ENCODE measurements at places on chromosomes 1 and 21.

GRCh38 chr1:160549665-160550006 lies 26.6 kb upstream of the SLAMF6 start:
- DNase-seq = no peak

GRCh38 chr1:170657275-170657853 lies 6.6 kb upstream of the PRRX1 start:
- DNase-seq = no peak

- DNase-seq = no peak
Measured at GRCh38 chr1:96825950-96826576, 104.5 kb downstream of the PTBP2 start.

DNA sequence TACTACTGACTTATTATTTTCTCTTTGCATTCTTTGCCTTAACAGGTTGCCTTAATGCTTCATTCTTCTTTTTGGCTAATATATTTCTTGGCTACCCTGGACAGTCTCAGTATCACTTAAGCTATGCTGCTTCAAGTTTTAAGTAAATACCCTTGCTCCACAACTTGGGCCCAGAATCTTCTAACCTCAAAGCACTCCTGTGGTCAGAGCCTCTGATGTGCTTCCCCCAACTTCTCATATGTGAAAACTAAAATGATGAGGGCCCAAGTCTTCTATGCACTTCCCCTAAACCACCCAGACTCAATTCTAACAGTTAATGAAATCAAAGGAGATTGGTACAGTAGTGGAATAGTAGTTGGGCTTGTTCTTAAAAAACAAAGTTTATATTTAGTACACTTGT lies 314.1 kb downstream of the PLPP3 start:
- DNase-seq = no peak

DNA sequence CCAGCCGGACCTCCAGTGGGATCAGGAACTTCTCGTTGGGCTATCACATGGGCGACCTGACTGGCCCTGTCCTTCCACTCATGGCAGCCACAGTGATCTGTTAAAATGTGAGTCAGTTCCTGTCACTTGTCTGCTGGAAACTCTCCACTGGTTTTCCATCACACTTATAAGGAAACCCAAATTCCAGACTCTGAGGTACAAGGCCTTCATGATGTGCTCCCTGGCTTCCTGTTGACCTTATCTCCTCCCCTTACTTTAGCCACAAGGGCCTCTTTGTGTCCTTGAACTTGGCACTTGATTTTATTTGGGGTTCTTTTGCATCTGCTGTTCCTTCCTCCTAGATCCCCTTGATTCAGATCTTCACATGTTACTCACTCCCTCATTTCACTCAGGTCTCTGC lies 96.8 kb downstream of the TENT5C start:
- no peak for DNase-seq

- DNase-seq = no peak
Measured at GRCh38 chr1:235843461-235843961, 23.2 kb downstream of the LYST start.

DNA sequence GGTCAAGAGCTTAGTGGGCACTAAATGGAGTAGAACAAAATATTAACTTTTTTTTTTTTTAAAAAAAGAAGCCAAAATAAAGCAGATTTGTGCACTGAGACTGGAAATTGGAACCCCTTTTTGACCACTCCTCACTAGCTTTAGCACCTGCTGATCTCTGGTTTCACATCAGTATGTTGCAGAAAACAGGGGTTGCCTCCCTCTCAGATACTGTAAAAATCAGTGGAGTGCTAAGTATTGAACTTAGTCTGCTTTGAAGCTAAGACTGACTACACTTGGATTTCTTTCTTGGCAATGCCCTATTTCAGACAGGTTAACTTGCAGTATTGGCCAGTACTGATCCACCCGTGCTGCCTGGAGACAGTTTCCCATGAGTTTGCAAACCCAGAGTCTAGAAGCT lies 2.7 kb upstream of the KIAA0040 start:
- no peak for DNase-seq

GRCh38 chr1:208799186-208799585 lies 555.0 kb upstream of the PLXNA2 start:
- no peak for DNase-seq

- peak; percentile 20 for DNase-seq
Measured at GRCh38 chr1:41492341-41492848, 7.9 kb upstream of the EDN2 start.

DNA sequence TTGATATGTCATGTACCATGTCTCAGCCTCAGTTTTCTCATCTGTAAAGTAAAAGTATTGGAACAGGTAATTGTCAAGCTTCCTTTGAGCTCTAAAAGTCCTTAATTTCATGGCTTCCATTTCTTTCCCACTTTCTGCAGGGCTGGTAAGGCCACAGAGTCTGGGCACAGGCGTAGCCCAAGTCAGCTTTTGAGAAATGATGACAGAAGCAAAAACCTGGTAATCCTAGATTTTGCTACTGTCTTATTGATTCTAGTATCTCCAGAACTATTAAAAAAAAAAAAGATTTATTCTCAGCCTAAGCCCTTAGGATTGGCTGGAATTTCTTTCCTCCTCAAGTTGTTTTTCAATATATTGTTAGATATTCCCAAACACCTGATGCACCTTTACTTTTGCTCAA lies 31.3 kb downstream of the PLXNA2 start:
- DNase-seq = no peak

DNA sequence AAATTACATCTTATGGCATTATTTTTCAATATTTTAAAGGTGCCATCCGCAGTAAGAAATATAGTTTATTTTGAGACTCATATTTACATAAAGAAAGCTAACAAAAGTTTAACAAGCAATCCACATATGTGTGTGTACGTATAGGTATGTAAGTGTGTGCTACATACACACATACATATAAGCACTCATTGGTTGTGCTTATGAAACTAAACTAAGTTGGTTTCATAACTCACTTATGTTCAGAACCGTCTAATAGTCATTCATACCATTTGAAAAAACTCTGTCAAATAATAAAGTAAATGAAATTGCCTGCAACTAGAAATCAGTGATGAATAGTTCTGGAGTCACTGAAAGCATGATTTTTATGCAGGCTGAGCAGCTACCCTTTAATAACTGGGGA lies 14.1 kb downstream of the TATDN3 start:
- DNase-seq = no peak

DNA sequence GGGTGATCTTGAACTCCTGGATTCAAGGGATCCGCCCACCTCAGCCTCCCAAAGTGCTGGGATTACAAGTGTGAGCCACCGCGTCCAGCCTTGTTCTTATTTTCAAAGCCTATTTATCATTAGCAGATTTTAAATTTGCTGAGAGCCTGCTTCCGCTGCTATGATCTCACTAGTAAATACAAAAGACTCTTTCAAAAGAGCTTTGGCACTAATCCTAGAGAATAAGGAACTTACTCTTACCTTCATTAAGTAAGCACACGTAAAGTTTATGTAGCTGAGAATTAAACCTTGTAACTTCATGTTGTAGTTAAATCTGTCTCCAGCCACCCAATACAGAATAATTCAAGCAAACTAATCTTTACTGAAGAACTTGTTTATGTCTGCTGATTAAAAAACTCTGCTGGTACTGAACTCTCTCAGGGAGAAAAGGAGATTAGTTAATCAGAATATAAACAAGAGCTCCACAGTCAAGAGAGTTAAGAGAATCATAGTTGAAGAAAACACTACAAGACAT lies 72.3 kb downstream of the RUSC1 start:
- DNase-seq = no peak

- peak; percentile 39 for DNase-seq
Measured at GRCh38 chr1:209627732-209628196, 24.5 kb downstream of the LAMB3 start.

- no peak for DNase-seq
Measured at GRCh38 chr1:53608071-53608470, 130.9 kb downstream of the GLIS1 start.

GRCh38 chr21:43590194-43590593 lies 69.1 kb downstream of the HSF2BP start:
- DNase-seq = no peak

- peak; percentile 98 for DNase-seq
Measured at GRCh38 chr1:179293340-179294327, at the start of gene SOAT1. TSS of gene SOAT1 (plus strand) at chr1:179293797. CDS start at chr1:179302685, 8,888 bp downstream.

GRCh38 chr1:193479187-193479586 lies 292.8 kb upstream of the B3GALT2 start:
- no peak for DNase-seq

DNA sequence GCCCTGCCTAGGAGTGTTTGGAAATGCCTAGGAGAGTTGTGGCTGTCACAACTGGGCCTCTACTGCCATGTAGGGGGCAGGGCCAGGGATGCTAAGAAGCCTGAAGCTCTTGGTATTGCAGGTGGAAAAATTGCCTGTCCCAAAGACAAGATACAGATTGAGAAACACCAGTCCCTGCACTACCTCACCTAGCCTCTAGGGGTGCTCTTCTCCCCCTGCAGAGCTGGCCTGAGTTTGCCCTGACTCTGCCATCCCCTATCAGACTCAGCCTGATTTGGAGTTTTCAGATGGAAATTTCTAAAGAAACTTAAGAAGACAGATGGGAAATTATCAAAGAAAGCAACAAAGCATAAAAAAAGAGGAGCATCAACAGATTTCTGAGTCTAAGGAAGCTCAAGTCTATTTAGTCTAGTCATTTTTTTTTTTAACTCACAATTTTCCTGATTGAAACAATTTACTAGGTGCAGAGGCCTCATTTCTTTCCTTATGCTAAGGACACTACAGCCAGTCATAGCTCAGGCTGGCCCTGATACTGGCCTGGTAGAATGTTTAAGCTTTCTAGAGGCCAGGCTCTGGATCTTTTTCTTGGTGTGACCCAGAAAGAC lies 61.4 kb upstream of the LRRN2 start:
- DNase-seq = peak; percentile 47

DNA sequence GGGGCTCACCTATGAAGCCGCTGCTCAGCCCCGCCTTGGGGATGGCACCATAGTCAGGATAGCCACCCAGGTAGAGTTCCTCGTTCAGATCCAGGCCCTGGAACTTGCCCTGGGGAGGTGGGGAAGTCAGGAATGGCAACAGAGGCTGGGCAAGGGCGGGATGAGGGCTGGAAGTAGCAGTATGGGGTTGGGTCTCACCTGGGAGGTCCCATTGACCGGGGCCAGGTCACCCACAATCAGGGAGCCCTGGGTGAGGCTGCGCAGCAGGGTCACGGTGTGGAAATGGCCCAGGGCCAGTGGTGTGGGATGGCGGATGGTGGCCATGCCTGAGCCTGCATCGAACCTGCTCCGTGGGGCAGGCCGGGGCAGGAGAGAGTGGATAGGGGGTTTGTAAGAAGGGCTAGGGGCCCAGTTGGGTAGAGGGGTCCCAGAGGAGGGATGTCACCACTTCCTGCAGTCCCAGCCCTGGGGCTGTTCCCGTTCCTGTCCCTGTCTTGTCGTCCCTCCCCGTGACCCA lies 19.4 kb downstream of the LDLRAD2 start:
- DNase-seq = no peak

DNA sequence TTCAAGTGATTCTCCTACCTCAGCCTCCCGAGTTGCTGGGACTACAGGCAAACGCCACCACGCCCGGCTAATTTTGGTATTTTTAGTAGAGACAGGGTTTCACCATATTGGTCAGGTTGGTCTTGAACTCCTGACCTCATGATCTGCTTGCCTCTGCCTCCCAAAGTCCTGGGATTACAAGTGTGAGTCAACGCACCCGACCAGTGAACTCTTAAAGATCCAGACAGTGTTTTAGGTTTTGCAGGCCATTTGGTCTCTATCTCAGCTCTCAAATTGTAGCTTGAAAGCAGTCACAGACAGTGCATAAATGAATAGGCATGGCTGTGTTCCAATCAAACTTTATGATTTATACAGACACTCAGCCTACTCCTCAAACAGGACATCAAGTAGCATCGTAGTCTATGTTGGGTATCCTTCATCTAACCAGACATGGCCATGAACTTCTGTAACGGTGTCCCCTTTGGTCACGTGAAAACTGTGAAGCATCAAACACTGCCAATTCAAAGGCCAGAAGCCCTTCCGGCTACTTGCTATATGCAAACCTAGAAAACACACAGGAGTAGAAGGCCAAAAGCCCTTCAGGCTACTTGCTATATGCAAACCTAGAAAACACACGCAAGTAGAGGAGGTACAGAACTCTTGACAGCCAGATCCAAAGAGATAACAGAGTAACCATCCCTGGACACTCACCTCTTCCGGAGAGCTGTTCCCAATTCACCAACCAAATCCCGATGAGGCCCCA lies 3.1 kb downstream of the FUCA1 start:
- DNase-seq = no peak

- DNase-seq = peak; percentile 61
Measured at GRCh38 chr1:231590453-231591198, 36.0 kb upstream of the DISC1 start.

DNA sequence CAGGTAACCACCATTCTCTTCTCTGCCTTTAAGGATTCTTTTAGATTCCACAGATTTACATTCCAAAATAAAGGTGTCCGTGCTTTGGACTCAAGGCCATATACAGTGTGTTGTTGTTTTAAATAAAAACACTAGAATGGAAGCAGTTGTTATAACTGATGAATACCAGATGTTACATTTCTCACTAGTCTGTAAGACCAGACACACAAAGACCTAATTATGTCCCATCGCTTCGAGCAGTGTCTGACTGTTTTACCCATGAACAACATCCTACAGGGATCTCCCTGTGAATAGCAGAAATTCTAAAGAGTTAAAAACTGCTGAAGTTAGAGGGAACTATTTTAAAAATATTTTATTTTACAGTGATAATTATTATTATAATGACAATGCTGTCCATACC lies 574.7 kb upstream of the ZP4 start:
- DNase-seq = no peak

DNA sequence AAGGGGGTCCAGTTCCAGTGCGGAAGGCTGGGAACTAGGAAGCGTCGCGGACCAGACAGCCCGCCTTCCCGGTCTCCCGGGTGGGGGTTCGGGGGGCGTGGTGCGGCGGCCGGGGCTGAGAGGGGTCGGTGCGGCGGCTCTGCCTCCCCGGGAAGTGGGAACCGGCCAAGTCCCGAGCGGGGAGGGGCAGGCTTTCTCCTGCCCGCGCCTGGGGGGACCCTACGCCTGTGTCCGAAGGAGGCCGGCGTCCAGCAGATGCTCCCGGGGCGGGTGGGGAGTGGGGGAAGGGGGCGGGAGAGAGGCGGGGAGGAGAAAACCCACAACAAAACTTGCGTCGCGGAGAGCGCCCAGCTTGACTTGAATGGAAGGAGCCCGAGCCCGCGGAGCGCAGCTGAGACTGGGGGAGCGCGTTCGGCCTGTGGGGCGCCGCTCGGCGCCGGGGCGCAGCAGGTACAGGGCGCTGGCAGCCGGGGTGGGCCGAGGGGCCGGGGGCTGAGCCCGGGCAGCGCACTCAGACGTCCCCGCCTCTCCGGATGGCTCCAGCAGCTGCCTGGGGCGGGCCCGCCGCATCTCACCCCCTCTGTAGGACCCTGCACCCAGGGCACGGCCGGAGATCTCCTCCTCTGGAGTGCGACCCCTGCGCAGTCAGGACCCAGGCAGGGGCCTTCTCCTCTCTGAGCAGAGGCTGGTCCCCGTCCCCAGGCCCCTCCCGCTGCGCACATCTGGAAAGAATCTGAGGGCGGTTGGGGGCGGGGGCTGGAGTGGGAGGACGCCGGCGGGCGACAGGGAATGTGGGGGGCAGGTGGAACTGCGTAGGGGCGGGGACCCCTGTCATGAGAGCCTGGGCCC lies at the start of gene PODN:
Gene PODN (plus strand): TSS at position 355 of the 849 bp plus-strand sequence. CDS start 7,643 bp downstream, outside the sequence.
- no peak for DNase-seq

GRCh38 chr1:219201656-219202055 lies 28.0 kb downstream of the LYPLAL1 start:
- DNase-seq = no peak

Data from SHP77 (cell line).